ENCODE measurements at places on chromosomes 12 and 14. TPM values are rescaled to one million over a fixed set of nuclear protein-coding genes. Genes with fewer than 3 reads are reported as not detected.
A peak's percentile ranks its signal among the peaks of the same experiment; 100 is the strongest.

DNA sequence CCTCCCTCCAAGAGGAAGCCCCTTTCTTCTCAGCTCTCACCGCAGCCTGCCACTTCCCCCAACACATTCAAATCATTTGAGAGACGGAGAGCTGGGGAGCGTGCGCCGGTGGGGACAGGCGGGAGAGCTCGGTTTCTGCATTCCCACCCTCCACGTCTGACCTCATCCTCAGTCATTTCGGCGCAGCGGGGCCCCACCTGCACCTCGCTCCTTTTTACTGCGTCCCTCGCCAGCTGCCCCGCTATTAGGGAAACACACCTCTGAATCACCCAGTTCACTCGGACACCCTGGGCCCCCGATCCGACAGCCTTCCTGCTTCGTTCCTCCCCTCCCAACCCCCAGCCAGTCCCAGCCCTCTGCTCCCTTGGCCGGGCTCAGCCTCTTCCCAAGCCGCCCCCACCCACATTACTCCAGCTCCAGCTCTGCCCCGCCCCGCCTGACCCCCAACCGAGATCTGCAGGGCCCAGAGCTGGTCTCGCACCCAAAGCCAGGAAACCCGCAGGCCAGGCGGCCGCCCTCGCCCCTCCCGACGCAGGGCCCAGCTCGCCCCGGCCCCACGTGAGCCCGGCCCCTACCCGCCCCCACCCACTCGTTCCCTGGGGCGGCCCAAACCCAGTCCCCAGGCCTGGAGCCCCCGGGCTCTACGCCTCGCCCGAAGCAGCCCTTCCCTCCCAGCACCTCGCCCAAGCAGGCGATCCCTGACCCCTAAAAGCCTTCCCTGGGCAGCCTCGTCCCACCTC lies 783 bp downstream of the CORO1C start:
- DNase-seq = peak; percentile 60

PLBD1 gene
- not detected for total RNA-seq

SNW1 gene
- total RNA-seq = 71.1 TPM

DNA sequence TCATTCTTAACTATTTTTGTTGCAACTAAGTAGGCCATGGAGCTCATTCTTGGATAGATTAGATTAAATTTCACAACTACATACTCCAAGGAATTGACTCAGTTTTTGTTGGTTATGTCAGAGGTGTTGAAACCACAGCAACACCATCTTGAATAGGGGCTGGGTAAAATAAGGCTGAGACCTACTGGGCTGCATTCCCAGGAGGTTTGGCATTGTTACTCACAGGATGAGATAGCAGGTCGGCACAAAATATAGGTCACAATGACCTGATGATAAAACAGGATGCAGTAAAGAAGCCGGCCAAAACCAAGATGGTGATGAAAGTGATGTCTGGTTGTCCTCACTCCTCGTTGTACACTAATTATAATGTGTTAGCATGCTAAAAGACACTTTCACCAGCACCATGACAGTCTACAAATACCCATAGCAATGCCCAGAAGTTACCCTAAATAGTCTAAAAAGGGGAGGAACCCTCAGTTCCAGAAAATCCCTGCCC lies 20.9 kb downstream of the DMAC2L start:
- DNase-seq = no peak

DLGAP5 gene
- 60.1 TPM for total RNA-seq

DNA sequence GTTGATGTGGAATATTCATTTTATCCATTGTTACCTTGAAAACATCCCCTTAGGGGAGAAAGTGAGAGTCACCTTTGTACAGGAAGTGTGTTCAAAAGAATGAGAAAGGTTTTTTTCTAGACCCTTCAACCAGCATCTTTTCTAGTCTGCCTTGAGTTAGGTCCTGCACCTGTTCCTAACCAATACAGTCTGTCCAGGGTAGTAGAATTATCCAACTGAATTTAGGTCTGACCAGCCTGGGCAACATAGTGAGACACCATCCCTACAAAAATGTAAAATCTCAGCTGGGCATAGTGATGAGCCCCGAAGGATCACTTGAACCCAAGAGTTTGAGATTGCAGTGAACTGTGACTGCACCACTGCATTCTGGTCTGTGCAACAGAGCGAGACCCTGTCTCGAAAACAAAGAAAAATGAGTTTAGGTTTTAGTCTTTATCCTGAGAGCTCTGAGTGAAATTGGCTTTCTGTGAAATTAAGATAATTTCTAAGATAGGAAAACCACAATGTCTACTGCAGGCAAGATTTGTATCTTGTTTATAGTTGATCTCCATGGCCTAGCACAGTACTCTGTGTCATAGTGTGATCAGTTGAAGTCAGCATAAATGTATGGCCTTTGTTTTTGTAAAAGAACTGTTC lies 25.2 kb downstream of the ARHGAP5 start:
- peak; percentile 5 for DNase-seq

DNA sequence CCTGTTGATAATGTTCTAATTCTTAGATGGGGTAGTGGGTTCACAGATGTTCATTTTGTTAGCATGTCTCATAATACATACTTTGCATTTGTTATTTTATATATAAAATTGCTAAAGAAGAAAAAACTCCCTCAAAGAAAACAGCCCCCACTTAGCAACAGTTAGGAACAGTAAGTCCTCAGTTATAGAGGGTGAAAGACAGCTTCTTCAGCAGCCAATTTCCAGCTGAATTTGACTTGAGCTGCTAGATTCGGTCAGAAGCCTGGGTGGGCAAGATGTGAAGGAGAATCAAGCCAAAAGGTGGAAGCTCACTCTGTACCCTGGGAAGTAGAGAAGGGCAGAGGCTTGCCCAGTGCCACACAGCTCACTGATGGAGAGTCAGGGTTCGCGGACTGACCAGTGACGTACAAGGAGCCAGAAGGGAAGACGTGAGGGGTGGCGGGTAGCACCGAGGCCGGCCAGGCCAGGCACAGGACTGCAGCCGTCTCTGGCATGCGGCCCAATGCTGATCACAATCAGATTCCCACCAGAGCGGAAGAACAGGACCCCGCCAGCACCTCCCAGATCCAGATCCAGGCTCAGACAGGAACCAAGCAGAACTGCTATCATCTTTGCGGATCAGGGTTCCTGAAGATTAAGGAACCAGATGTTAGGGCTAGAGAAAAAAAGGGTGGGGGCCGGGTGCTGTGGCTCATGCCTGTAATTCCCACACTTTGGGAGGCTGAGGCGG lies 30.4 kb upstream of the VWF start:
- no peak for DNase-seq

IFNG-AS1 gene
- not detected for total RNA-seq

- DNase-seq = peak; percentile 44
These were observed 2.0 kb downstream of the EEA1 start for GRCh38 chr12:92927055-92927435.

RIMBP2 gene
- total RNA-seq = 0.06 TPM

FGD4 gene
- total RNA-seq = 2.2 TPM

- peak; percentile 63 for DNase-seq
These were observed 195.5 kb downstream of the CACNA1C start for GRCh38 chr12:2248087-2248900.

DNA sequence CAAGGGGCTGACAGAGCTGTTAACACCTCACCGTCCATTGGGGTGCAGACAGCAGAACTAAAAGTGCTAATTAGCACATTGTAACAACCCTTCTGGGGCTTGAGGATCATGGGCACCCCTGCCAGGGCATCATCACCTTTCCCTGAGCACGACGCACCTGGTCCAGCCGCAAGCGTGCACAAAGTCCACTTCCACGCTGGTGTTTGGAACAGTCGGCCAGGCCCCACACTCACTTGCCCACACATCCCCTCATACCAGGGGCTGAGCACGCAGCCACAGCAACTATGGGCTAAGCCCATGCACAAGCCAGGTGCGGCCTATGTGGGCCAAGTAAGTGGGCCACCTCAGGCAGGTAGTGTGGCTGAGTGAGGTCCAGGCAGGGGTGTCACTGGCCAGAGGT lies 148.7 kb downstream of the CCDC59 start:
- DNase-seq = no peak

- no peak for DNase-seq
These were observed 21.2 kb upstream of the RNASE12 start for GRCh38 chr14:20612403-20612802.

GRCh38 chr14:30638926-30639325 lies 16.8 kb downstream of the SCFD1 start:
- DNase-seq = no peak

KRT80 gene
- total RNA-seq = 4.7 TPM

DNA sequence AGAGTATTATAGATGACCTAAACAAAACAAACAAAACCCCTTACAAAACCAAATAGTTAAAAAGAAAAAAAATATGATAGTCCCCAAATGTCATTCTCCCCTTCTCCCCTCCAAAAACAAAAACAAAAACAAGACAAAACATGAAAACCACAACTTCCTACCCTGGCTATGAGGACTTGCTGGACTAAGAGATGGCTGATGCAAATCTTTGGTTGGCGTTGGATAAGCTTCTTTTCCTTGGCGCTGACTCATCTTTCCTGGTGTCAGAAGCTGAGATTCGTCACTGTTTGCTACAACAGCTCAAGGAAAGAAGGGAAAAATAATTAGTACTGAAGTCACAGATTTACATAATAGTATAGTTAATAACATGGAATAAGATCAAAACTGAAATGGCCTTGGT lies 102.5 kb upstream of the BBS10 start:
- DNase-seq = peak; percentile 81

GRCh38 chr14:33990790-33991189 lies 39.9 kb upstream of the EGLN3 start:
- DNase-seq = no peak

DIO2 gene
- total RNA-seq = 48.7 TPM

PTCSC3 gene
- not detected for total RNA-seq

GRCh38 chr14:72256055-72256454 lies 323.8 kb downstream of the RGS6 start:
- no peak for DNase-seq

DNA sequence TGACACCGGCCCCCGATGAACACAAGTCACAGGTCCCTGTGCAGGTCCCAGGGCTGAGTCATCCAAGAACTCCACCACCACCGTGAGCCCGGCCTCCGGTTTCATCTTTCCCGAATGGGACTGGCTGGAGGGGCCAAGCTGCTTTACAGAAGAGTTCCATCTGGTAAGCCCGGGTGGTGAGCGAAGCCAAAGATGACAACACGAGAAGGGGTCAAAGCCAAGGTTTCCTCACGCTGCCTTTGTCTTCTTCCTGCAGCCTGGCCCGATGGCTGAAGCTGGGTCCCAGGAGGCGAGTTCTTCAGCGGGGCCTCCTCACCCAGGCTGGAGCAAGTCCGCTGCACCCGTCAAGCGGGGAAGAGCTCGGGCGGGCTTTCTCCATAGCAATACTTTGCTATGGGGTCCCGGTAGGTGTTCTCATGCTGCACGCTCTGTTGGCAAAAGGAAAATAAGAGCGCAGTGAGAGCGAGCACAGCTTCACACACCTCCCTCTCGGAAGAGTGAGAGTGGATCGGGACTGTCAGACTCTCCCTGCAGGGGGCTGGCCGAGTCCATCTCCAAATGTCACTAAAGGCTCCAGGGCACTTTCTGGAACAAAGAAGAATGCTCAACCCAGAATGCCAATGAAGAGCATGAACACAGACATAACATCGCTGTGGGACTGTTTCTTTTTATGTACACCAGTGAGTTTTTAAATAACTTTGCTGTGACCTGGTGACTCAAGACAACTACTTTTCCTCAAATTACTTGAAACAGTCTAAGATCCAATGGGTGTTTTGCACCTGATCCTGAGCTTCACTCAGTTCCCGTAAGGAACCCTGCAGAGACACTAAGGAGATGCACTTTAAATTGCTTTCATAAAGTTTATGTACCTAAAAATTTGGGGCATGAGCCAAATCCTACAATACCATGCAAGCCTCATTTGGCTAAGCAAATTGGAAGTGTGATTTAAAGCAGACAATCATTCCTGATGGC lies 20.1 kb downstream of the SPRING1 start:
- no peak for DNase-seq

- no peak for DNase-seq
These were observed 249.2 kb downstream of the AEBP2 start for GRCh38 chr12:19688532-19688931.

GRCh38 chr14:75454963-75455546 lies 27.2 kb downstream of the JDP2 start:
- peak; percentile 49 for DNase-seq

Data from H4 (cell line).